Naive thymus-derived CD8-positive, alpha-beta T cell (primary cell): ENCODE measurements at places on chromosomes 16 and 17.

DNA sequence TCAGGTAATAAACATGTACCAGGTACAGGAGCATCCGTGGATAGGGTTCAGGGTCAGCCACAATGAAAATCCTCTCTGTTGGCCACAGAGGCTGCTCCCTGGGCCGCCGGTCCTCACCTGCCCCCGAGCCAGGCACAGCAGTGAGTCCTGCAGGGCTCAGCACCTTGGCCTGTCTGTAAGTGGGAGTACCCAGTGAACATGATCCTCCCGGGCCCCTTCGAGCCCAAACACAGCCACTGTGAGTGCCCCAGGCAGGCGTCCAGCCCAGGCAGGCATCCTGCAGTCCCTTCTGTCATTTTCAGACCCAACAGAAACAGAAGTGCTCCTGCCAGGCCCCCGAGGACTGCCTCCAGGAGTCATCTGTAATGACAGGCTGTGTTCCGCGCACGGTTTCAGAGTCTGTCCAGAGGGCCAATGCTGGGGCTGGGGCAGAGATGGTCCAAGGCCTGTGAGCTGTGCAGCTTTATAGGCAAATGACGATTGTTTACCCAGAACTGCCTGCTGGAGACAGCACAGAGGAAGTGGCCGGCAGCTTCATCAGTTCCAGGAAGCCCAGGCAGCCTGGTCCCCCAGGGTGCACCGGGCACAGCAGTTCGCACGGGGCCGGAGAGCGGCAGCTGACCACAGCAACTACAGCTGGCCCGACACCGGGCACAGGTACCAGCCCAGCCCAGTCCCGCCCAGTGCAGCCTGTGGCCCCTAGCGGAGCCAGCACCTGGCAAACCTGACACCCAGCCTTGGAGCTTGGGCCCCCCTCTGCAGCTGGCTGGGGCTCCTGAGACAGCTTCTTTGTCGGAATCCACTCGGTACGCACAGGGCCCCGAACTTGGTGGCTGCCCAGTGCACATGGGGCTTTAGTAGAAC, 13.2 kb downstream of the SLC7A5 start:
- DNase-seq, result no peak

- DNase-seq, result no peak
Measured at GRCh38 chr16:23506606-23506994, 3.7 kb downstream of the GGA2 start.

- no peak for DNase-seq
Measured at GRCh38 chr17:28655160-28655559, 6.5 kb downstream of the SDF2 start.

DNA sequence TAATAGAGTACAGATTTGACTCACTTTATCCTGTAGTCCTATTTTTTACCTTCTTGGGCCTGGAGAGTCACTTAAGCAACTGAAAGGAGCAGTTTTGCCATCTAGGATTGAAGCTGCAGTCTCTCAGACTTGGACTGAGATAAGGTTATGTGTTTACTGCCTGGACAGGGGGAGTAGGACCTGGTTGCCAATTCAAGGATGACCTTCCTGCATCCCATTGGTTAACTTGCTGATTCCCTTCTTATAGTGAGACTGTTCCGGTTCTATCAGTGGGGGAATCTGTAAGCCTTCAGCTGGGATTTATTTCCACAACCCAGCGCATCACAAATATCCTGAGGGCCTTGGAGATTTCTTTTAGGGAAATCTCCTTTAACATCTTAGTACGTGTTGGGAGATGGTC, 2.9 kb downstream of the UBN1 start:
- DNase-seq, result no peak

- no peak for DNase-seq
Measured at GRCh38 chr17:76906463-76906862, 38.3 kb downstream of the MGAT5B start.

- no peak for DNase-seq
Measured at GRCh38 chr16:6265968-6266367, 1066.7 kb upstream of the RBFOX1 start.

- DNase-seq, result no peak
Measured at GRCh38 chr16:76276745-76277438, at the start of gene CNTNAP4. Gene CNTNAP4 (plus strand): TSS chr16:76277401. CDS start chr16:76277663, 262 bp downstream.

- no peak for DNase-seq
Measured at GRCh38 chr17:50845240-50846147, 10.1 kb downstream of the WFIKKN2 start.
